NCI-H1105 treated with DMSO at 0.1 percent for 48 hours (cell line): ENCODE measurements at places on chromosomes 5 and 9.

GRCh38 chr5:142183561-142183960 lies 75.0 kb downstream of the NDFIP1 start:
- DNase-seq, result no peak

- no peak for DNase-seq
Observed at GRCh38 chr5:175846332-175846731, 25.0 kb upstream of the CPLX2 start.

- DNase-seq, result no peak
Observed at GRCh38 chr5:76851728-76852369, 2.0 kb downstream of the S100Z start.

DNA sequence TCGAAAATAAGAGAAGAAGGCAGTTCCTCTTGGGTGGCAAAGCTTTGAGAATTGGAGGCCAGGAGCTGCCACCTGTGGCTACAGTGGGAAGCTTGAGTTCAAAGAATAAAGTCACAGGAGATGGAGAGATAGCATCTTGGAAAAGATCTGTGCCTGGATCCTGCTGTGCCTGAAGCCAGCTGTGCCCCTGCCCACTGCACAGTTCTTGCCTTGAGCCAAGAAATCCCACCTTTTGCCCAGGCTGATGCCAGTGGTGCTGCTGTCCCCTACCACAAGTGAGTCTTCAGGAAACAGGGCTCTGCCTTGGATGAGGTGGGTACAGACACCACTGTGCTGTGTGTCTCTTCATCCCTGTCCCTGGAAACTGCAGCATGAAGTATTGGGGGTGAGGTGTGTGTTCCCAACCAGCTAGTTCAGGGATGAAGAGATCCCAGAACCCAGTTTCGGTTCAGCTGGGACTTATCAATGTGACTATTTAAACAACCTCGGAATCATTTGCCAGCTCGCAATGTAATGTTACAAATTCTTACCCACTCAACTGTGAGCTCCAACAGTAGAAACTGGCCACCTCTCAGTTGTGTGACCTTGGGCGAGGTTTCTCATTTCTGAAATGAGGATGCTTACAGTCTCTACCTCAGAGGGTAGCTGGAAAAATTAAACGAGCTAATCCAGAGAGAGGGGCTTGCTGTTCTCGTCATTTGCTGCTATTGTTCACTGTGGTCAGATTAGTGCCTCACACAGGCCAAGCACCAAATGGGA lies 5.9 kb downstream of the IER5L start:
- DNase-seq, result no peak

DNA sequence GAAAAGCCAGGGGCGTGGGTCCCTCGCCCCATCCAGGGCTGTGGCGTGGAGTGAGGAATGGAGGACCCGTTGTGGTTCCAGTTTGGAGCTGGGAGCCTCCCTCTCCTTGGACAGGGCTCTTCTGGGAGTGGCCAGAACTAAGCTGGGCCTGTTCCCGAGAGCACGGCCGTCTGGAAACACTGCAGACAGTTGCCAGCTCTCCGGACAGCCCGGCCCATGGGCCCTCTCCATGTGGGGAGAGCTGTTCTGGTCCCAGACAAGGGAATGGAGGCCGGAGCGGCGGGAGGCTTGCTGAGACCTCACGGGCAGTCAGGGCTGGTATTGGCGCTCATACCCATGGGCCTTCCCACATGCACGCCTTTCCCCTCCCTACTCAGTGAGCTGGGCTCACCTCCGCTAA lies 45.2 kb upstream of the FCN2 start:
- DNase-seq, result no peak

GRCh38 chr9:16653491-16654399 lies 216.7 kb downstream of the BNC2 start:
- no peak for DNase-seq

- DNase-seq, result no peak
Observed at GRCh38 chr9:132673355-132673754, 3.1 kb downstream of the GTF3C4 start.

GRCh38 chr5:35478856-35479682 lies 138.6 kb upstream of the SPEF2 start:
- no peak for DNase-seq

- no peak for DNase-seq
Observed at GRCh38 chr5:160520609-160521391, 99.1 kb downstream of the PTTG1 start.

GRCh38 chr5:181044662-181045305 lies 4.7 kb downstream of the BTNL9 start:
- DNase-seq, result no peak

GRCh38 chr5:157025093-157025698 lies 33.7 kb downstream of the HAVCR1 start:
- DNase-seq, result no peak

DNA sequence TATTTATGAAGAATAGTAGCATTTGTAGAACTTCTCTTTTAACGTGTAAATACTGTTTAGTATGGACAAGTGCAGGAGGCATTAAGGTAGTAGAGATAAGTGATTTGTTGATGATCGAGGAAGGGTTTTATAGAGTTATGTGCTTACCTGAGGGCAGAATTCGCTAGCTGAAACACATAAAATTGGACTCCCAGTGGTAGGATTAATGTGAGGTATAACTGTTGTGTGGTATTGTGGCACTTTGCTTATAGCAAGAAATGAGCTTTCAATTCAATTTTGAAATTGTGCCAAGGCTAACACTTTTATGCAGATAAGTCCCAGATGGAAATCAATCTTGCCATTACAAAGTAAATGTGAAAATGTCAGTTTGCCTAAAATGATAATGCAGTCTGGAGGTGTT lies 1.2 kb downstream of the AP3S1 start:
- no peak for DNase-seq

GRCh38 chr5:77235846-77236721 lies 25.6 kb downstream of the PDE8B start:
- no peak for DNase-seq

DNA sequence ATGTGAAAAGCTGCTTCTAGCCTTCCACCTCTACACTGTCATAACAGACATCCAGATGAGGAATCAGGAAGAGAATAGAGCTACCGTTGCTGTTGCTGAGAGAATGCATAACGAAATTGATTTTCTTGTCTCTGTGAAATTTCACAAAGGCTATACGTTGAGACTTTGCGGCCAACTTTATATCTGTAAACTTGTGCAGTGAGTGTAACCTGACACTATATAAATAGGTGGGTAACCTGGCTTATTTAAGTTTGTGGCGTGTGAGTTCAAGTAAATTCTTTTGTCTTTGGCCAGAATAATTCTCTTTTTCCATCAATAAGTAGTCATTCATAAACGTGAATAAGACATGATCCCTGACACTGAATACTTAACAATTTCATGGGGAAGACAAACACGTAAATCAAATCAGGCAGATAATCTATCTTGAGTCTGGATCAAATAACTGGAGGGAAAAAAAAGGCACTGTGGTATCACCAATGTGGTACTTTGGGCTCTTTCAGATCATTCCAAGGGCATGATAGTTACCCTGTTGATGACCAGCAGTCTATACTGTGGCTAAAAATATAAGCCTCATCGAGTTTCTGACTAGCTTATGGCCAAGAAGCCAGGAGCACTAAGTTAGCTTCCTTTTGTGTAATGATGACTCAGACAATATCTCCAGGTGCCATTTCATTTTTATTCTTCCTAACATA lies 98.2 kb upstream of the RASA1 start:
- no peak for DNase-seq

- peak; percentile 47 for DNase-seq
Observed at GRCh38 chr5:147578228-147579024, 68.6 kb upstream of the DPYSL3 start.

DNA sequence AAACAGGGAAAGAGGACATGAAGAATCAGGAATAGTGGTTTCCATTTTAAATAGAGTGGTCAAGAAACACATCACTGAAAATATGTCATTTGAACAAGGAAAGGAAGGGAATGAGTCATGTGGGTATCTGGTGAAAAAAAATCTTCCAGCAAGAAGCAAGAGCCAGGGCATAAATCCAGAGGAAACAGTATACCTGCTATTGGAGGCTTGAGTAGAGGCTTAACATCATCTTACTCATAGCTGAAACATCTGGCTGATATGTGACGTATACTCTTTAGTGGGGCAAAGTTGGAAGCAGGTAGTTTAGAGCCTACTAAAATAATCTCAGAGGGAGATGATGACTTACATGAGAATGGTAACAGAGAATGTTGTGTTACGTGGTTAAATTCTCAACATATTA lies 517.2 kb downstream of the CAAP1 start:
- no peak for DNase-seq
